ENCODE measurements at places on chromosomes 11 and 22.

- no peak for DNase-seq
Observed at GRCh38 chr22:49571326-49571725, 256.3 kb downstream of the BRD1 start.

DNA sequence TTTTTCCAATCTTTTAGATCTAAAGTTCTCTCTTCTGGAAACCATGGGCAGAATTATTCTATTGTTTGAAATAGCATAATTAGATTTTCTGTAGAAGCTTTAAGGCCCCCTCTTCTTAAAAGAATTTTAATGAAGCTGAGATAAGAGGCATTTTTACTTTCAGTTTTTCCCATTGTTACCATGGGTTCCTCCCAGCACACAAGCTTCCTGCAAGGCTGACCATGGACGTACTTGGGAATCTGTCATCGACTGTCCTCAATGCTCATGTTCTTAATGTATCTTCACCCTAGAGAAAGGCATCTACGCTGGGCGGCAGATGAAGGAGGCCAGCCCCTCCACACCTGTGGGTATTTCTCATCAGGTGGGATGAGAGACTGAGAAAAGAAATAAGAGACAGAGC is 11.1 kb downstream of the OR52K2 start:
- no peak for DNase-seq

GRCh38 chr11:118168316-118168715 is 8.1 kb downstream of the SCN2B start:
- no peak for DNase-seq

- no peak for DNase-seq
Observed at GRCh38 chr11:128058580-128059208, 528.7 kb downstream of the ETS1 start.

DNA sequence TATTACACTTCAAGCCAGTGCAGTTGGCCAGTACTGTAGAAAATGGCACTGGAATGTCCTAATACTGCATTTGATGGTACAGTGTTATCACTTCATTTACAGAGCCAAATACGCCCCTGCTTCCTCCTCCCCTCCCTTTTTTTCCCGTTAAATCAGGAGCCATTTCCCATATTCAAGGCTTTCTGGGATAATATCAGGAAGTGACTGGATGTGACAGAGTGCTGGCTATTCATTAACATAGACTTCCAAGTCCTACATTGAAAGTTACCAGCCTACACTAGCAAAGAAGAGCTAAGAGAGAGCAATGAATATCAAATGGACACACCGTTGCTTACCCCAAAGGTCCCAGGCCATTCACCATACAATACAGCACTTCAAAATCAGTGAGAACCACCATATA is 32.1 kb upstream of the ABCC8 start:
- no peak for DNase-seq
